CD8-positive, alpha-beta memory T cell (primary cell): ENCODE measurements at places on chromosomes 7 and 10.

GRCh38 chr7:71339924-71340323 is 208.0 kb downstream of the GALNT17 start:
- DNase-seq: no peak

GRCh38 chr10:111127081-111127848 is 50.4 kb downstream of the ADRA2A start:
- DNase-seq: no peak

DNA sequence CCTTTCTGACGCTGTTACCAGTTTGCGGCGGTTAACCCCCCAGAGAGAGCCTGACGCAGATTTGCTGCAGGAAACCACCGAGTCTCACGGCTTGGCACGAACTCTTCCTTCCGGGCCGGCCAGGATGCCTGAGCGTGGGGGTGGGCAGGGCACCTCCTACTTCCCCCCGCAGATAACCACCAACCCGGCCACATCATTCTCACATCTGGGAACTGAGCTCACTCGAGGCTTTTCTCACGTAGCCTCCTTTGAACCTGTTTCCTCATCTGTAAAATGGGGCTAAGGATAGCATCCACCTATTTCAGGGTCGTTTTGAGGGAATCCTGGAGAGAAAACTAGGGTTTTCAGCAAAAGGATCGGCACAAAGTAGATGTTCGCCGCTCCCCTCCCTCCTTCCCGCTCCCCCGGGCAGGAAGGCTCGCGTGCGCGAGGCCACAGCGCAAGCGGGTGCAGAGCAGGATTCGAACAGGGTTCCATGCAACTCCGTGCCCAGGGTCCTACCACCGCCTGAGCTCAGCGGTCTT is 23.6 kb downstream of the DDIT4 start:
- peak; percentile 99 for DNase-seq

- no peak for DNase-seq
These were observed 33.8 kb upstream of the TRIM8 start for GRCh38 chr10:102610441-102610887.

DNA sequence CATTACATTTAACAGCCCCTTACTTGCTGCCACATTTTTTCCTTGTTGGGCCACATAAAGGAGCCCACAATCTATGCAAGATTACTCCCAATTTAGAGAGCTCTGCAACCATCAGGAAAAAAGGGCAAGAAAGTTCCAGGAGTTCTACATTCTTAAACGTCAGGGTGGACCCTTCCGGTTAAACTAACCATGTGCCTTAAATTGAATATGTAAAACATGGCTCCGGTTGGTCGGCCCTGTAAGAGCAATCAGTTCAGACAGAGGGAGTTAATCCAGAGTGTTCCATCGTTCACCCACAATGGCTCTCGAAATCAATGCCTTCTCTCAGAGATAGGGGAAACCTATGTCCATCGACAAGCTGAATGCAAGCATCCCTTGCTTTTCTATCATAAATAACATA is 253.7 kb upstream of the PFKP start:
- DNase-seq: no peak

DNA sequence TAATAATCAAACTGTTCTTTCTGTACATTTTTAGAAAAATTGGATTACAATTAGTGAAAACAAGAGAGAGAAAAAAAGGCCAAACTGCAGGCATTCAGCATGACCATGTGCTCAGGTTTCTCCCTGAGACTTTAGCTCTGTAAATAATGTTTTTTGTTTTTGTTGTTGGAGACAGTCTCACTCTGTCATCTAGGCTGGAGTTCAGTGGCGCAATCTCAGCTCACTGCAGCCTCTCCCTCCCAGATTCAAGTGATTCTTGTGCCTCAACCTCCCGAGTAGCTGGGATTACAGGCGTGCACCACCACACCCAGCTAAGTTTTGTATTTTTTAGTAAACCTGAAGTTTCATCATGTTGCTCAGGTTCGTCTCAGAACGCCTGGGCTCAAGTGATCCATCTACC is 23.0 kb downstream of the BZW2 start:
- no peak for DNase-seq

DNA sequence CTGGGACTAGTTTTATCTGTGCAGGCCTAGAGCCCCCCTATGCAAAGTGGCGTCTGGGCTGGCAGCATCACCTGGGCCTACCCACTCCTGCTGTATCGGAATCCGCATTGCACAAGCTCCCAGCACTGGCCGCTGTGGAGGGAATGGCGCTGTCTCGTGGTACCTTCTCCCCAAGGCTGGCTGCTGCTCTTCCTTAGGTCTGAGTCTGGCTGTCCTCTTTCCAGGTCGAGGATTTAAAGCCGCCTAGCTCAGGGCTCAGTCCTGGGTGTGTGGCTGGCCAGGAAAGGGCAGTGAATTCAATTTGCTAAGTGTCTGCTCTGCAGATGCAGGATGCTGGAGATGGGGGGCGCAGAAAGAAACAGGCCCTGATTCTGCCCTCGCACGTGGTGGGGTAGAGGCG is 44.7 kb downstream of the MGMT start:
- DNase-seq: no peak

DNA sequence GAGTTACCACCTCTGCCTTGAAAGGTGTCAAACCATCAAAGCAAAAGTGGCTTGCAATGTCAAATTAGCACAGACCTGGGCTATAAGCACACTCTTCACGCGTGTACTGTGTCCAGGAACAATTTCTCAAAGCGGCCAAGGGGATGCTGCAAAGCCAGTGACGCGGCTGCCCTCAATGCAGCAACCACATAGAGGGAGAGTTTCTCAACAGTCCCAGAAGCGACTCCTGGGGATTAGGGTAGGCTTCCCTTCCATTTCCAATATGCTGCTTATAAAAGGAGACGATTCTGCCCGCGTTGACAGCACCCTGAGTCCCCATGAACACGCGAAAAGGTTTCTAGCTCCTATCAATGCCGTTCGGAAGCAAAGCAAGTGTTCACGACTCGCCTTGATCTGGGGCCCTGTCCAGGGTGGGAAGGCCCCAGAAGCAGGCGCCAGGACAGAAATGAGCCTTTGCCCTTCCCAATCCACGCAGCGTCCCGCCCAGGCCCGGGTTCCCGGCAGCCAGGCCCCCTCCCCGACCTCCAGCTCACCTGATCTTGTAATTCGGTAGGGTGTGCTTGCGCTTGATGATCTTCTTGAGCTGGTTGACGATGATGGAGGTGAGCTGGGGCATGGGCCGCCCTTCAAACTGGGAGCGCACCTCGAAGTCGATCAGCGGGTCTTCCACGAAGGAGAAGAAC is 1.3 kb downstream of the PDZD8 start:
- DNase-seq: peak; percentile 38

- DNase-seq: no peak
These were observed 673.1 kb upstream of the PHF14 start for GRCh38 chr7:10300577-10300976.

- no peak for DNase-seq
These were observed 153.5 kb upstream of the PDE1C start for GRCh38 chr7:32223721-32224120.

DNA sequence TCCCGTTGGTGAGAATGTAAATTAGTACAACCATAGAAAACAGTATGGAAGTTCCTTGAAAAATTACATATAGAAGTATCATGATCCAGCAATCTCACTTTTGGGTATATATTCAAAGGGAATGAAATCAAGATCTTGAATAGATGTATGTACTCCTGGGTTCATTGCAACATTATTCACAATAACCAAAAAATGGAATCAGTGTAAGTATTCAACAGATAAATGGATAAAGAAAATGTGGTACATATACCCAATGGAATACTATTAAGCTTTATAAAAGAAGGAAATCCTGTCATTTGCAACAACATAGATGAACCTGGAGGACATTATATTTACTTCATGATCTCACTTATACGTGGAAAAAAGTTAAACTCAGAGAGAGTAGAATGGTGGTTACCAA is 86.8 kb downstream of the TRIM24 start:
- DNase-seq: no peak

DNA sequence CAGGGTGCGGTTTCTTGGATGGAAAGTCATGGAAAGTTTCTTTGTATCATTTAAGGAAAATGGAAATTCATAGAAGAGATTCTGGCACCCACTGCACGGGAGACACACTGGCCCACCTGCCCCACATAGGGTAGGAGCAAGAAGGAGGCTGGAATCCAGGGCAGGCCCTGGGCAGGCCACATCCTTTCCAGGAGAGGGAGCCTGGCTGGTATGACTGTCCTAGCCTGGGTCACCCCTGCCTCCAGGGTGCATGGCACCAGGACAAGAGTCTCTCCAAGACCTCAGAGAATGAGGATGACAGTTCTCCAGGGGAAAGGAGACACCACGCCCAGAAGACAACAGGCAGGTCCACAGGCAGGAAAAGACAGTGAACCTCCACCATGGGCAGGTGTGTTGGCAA is 297.2 kb downstream of the TCERG1L start:
- no peak for DNase-seq

- DNase-seq: no peak
These were observed 46.6 kb upstream of the ADRA2A start for GRCh38 chr10:111030042-111030750.

DNA sequence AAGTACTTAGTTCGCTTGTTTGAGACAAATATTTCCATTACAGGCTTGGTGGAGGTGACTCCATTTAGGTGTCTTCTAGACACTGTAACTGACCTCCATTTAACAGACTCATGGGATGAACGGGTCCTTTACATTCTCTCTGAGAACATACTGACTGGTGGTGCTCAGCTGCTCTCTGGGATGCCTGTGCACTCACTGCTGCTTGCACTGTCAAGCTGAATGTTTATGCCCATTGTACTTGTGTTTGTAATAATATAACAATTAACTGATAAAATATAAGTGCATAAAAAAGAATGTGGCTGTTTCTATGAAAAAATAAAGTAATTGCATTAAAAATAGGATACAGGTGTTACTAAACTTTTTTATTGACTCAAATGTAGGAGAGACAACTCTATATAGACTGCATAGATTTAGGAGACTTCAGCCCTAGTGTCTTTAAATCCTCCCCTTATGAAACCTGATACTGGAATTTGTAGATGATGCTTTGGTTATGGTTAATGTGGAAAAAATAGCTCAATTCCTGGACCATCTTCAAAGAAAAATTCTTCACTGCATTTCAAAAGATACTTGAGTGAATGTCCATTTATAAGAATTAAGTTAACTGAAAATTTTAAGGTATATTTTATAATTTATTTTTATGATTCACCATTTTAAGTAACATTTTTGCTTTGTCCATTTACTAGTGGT is 85.4 kb downstream of the CDK14 start:
- DNase-seq: no peak

DNA sequence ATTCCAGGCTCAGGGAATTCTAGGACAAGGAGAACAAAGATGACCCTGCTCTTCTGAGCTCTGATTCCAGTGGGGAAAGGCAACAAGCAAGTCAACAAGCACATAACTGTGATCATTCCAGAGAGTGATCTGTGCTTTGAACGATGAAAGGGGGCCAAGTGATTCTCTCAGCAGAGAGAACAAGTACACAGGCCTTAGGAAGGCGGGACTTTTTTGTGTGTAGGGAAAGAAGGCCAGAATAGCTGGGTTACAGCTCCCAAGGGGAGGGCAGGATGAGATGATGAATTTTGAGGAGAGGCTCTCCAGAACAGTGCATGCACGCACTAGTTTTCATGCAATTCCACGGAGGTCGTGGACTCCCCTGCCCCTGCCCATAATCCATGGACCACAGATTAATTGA is 565.2 kb downstream of the SDK1 start:
- no peak for DNase-seq

DNA sequence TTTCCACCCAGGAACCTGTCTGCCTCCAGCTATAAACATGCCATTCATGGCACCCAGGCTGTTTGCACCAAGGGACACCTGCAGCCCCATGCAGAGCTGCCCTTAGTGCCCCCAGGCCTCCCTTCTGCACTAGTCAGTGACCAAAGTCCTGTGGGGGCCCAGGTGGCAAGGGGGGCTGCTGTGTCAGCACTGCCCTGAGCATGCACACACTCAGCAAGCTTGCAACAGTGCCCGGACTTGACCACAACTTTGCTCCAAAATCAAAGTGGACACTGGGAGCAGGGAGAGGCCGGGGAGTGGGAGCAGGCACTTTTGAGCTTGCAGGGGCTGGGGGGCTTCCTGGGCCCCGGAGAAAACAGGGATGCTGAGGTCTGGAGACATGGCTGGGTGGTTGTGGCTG is 192.9 kb upstream of the MBL2 start:
- DNase-seq: no peak
